ENCODE measurements at places on chromosomes 5 and 9. TPM values are rescaled to one million over a fixed set of nuclear protein-coding genes. Genes with fewer than 3 reads are reported as not detected.

DNA sequence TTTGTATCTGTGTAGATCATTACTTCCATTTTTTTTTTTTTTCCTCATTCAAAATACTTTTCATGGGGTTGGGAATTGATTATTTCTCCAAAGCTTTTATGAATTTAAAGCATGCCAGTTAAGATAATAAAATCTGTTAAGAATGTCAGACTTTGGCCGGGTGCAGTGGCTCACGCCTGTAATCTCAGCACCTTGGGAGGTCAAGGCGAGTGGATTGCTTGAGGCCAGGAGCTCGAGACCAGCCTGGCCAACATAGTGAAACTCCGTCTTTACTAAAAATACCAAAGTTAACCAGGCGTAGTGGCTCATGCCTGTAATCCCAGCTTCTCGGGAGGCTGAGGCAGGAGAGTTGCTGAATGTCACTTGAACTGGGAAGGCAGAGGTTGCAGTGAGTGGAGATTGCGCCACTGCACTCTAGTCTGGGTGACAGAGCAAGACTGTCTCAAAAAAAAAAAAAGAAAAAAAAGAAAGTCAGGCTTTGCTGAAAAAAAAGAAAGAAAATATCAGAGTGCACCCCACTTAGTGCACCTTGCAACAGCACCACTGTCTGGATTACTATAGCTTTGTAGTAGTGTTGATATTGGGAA lies 18.5 kb downstream of the TBC1D2 start:
- no peaks in the 10 kb centered on the region for H3K4me1 ChIP-seq
- no peak overlapping the region for H3K27ac ChIP-seq
- H3K4me3 ChIP-seq = no peak overlapping the region
- H3K36me3 ChIP-seq = peaks cover 13% of the 10 kb centered on the region
- H3K27me3 ChIP-seq = no peaks in the 10 kb centered on the region

GRCh38 chr9:30574355-30575151 lies 1809.9 kb upstream of the ACO1 start:
- no peaks in the 10 kb centered on the region for H3K4me1 ChIP-seq
- no peaks in the 10 kb centered on the region for H3K27me3 ChIP-seq
- no peak overlapping the region for H3K27ac ChIP-seq
- no peaks in the 10 kb centered on the region for H3K36me3 ChIP-seq
- DNase-seq = no peak

DNA sequence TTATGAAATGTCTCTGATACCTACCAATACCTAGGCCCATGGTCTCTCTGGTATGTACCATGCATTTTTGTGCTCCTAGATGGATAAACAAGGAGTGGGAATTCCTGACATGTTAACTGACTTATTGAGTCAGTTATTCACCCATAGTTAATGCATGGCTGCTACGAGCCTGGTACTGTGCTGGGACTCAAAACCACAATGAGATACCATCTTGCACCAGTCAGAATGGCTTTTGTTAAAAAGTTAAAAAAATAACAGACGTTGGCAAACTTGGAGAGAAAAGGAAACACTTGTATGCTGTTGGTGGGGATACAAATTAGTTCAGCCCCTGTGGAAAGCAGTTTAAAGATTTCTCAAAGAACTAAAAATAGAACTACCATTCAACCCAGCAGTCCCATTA lies 293.8 kb downstream of the OSTF1 start:
- no peaks in the 10 kb centered on the region for H3K36me3 ChIP-seq
- no peak for DNase-seq
- no peak overlapping the region for H3K27ac ChIP-seq
- no peak overlapping the region for H3K4me3 ChIP-seq
- H3K4me1 ChIP-seq = no peaks in the 10 kb centered on the region

DNA sequence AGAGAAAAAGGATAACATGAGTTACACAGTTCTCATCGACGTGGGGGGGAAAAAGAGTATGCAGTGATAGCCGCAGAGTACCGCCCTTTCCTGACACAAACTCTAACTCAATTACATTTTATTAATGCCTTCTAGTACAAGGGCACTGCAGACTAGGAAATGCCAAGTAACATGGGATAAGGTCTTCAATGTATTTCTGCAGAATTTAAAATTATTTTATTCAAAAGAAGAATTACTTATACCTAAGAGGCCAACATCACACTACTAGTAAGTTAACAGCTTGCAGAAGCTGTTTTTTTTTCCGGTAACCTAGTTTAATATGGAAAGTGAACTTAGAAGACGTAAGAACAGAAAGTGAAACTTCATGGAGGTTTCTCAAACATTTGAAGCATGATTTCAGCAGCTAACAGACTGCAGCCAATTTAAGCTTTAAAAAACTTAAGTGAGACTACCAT lies 3.9 kb downstream of the SETX start:
- peaks cover 33% of the 10 kb centered on the region for H3K36me3 ChIP-seq
- peak overlapping the region; percentile 96 for H3K27ac ChIP-seq
- peak; percentile 70 for DNase-seq
- peak overlapping the region; percentile 91 for H3K4me3 ChIP-seq

GRCh38 chr9:33165263-33166151 lies 1.6 kb downstream of the B4GALT1 start:
- peak overlapping the region; percentile 99 for H3K27ac ChIP-seq
- peak; percentile 57 for DNase-seq
- H3K36me3 ChIP-seq = no peaks in the 10 kb centered on the region
- peaks cover 80% of the 10 kb centered on the region for H3K4me1 ChIP-seq
- H3K4me3 ChIP-seq = peak overlapping the region; percentile 97

DNA sequence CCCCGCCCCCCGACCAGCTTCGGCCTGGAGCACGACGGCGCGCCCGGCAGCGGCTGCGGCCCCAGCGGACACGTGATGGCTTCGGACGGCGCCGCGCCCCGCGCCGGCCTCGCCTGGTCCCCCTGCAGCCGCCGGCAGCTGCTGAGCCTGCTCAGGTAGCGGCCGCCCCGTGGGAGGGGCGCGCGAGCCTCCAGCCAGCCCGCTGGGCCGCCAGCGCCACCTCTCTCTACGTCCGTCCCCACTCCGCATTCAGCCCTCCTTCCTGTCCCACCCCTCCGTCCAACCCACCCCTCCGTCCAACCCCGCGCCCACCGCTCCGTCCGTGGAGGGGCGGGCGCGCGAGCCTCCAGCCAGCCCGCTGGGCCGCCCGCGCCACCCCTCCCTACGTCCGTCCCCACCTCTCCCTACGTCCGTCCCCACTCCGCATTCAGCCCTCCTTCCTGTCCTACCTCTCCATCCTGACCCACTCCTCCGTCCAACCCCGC lies 6.5 kb downstream of the ADAMTS13 start:
- H3K36me3 ChIP-seq = no peaks in the 10 kb centered on the region
- no peak for DNase-seq
- no peak overlapping the region for H3K27ac ChIP-seq
- peaks cover 4% of the 10 kb centered on the region for H3K27me3 ChIP-seq
- H3K4me3 ChIP-seq = no peak overlapping the region
- H3K4me1 ChIP-seq = peaks cover 9% of the 10 kb centered on the region

ZDHHC11B gene
- not detected for polyA plus RNA-seq

BHMT2 gene
- not detected for polyA plus RNA-seq

GRIN1 gene
- not detected for polyA plus RNA-seq

Data from immature natural killer cell (primary cell).